Activated CD8-positive, alpha-beta T cell treated with anti-CD3 and anti-CD28 coated beads, Interleukin-2, amount 10 ng/mL, durations not matched to agents 7 days and 5 days (primary cell): ENCODE measurements at places on chromosomes 16 and 17. TPM values are rescaled to one million over a fixed set of nuclear protein-coding genes. Genes with fewer than 3 reads are reported as not detected.

Gene IGF2BP1
- not detected for total RNA-seq

Gene RDM1
- total RNA-seq = 14.4 TPM

Gene TNFRSF13B
- not detected for total RNA-seq

Gene ZNF287
- total RNA-seq = 5.7 TPM

Gene LGALS9B
- 0.45 TPM for total RNA-seq

Gene TNFSF13
- 9.0 TPM for total RNA-seq

Gene KRTAP4-4
- not detected for total RNA-seq

Gene ZNF830
- 22.1 TPM for total RNA-seq

DNA sequence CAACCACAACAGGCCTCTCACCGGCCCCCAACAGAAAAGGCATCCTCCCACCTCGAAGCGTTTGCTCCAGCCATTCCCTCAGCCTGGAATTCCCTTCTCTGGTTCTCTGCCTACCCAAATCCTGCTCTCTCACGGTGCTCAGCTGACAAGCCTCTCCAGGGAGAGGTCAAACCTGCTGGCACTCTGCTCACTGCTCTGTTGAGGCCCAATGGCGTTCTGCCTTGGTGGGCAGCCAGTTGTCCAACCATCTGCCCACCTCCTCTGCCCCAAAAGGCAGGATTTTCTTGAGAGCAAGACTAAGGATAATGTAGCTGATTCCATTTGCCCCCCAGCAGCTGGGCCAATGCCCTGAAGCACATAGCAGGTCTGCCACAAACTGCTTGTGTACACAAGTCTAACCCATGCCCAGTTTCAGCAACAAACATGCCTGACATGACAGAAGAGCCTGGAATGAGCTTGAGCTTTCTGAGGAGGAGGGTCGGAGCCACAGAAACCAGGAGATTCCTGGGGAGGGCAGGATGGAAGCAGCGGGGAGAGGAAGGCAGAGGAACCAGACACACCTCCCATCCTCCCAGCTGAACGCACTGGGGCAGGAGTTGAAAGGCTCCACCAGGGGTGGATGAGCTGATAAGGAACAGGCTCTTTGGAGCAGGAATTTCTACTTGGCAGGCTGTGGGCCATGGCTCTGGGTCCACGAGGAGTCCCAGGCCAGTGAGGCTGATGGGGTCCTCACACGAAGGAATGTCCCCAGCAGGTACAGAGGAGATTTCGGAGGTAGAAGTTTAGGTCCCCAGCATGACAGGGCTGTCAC is 23.9 kb downstream of the ARHGAP27 start:
- H3K4me1 ChIP-seq = peaks cover 56% of the 10 kb centered on the region
- H3K4me3 ChIP-seq = peak overlapping the region; percentile 99
- H3K36me3 ChIP-seq = peaks cover 45% of the 10 kb centered on the region
- H3K27ac ChIP-seq = peak overlapping the region; percentile 98

DNA sequence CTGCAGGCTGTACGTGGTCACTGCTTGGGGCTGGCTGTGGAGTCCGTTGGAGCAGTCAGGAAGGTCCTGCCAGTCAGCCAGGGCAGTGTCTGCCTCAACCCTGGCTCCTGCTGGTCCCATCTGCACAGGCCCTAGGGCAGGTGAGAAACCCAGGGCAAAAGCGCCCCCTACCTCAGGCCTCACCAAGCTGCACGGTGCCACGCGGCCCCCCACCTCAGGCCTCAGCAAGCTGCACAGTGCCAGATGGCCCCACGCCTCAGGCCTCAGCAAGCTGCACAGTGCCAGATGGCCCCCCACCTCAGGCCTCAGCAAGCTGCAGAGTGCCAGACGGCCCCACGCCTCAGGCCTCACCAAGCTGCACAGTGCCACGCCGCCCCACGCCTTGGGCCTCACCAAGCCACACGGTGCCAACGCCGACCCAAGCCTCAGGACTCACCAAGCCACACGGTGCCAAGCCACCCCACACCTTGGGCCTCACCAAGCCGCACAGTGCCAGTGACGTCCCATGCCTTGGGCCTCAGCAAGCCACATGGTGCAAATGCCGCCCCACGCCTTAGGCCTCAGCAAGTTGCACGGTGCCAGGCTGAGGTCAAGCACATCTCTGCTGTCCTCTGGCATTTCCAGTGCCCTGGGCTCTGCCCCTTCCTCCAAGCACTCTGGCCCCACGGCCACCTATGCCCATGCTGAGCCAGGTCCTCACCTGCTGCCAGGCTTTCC is 5.5 kb downstream of the TMEM204 start:
- no peaks in the 10 kb centered on the region for H3K27me3 ChIP-seq
- H3K4me1 ChIP-seq = peaks cover 68% of the 10 kb centered on the region
- peak overlapping the region; percentile 83 for H3K27ac ChIP-seq
- H3K36me3 ChIP-seq = peaks cover 70% of the 10 kb centered on the region
- peak; percentile 49 for DNase-seq
- peak overlapping the region; percentile 90 for H3K4me3 ChIP-seq

GRCh38 chr16:6642271-6642670 is 690.4 kb upstream of the RBFOX1 start:
- DNase-seq = no peak
- H3K4me1 ChIP-seq = no peaks in the 10 kb centered on the region
- no peak overlapping the region for H3K27ac ChIP-seq
- no peaks in the 10 kb centered on the region for H3K36me3 ChIP-seq

DNA sequence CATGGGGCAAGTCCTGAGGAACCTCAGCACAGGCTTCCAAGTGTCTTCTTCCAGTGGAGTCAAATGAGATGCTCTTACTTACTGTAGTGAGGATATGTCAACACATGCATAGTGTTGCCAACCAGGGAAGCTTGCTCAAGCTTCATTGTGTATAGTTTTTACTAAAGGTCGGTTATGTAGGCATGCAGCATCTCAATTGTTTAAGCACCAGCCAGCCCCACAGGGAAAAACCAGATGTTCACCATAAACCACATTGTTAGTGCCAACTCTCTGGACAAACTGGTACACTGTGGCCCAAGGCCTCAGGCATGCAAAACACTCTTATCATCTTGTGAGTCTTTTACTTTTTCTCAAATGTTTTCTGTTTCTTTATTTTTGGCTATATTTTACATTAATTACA is 152.1 kb downstream of the PHKB start:
- H3K27ac ChIP-seq = no peak overlapping the region
- no peak overlapping the region for H3K4me3 ChIP-seq
- DNase-seq = no peak

GRCh38 chr17:56754523-56755208 is 79.1 kb downstream of the C17orf67 start:
- H3K27me3 ChIP-seq = no peaks in the 10 kb centered on the region
- peaks cover 14% of the 10 kb centered on the region for H3K4me1 ChIP-seq
- DNase-seq = peak; percentile 33

DNA sequence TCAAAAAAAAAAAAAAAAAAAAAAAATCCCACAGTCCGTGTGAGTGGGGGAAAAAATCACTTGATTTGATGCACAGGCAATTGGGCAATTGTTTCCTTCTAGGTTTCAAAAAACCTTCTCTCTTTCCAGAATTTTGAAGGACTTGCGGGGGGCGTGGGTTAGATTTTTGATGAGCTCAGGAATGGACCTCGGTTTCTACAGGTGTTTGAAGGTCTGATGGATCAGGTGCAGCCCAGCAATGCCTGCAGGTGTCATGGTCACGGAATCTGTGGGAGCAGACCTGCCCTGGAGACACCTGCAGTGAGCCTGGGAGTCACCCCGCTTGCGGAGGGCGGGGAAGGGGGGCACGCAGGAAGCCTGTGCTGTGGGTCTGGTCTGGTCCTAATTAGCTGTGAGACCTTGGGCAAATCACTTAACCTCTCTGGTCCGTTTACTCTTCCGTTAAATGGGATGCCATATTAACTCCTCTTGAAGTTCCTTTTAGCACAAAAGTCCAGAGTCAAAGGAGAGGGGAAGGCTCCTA is 174.2 kb downstream of the IRF8 start:
- H3K36me3 ChIP-seq = no peaks in the 10 kb centered on the region
- peaks cover 7% of the 10 kb centered on the region for H3K27me3 ChIP-seq
- H3K27ac ChIP-seq = no peak overlapping the region
- H3K4me3 ChIP-seq = no peak overlapping the region

GRCh38 chr17:59401725-59402124 is 70.3 kb downstream of the YPEL2 start:
- H3K4me1 ChIP-seq = peaks cover 5% of the 10 kb centered on the region
- H3K27ac ChIP-seq = no peak overlapping the region
- DNase-seq = no peak
- no peaks in the 10 kb centered on the region for H3K27me3 ChIP-seq
- H3K4me3 ChIP-seq = no peak overlapping the region
- H3K36me3 ChIP-seq = peaks cover 17% of the 10 kb centered on the region

- no peaks in the 10 kb centered on the region for H3K4me1 ChIP-seq
- no peaks in the 10 kb centered on the region for H3K27me3 ChIP-seq
- no peak for DNase-seq
Observed at GRCh38 chr17:61489719-61490490, 37.7 kb downstream of the TBX4 start.

- no peak for DNase-seq
- no peak overlapping the region for H3K4me3 ChIP-seq
- H3K27ac ChIP-seq = no peak overlapping the region
- no peaks in the 10 kb centered on the region for H3K4me1 ChIP-seq
- H3K36me3 ChIP-seq = no peaks in the 10 kb centered on the region
Observed at GRCh38 chr17:56577190-56577842, 16.2 kb upstream of the NOG start.

GRCh38 chr16:73371584-73372319 is 323.8 kb upstream of the ZFHX3 start:
- H3K4me1 ChIP-seq = no peaks in the 10 kb centered on the region
- no peak overlapping the region for H3K4me3 ChIP-seq
- H3K27me3 ChIP-seq = no peaks in the 10 kb centered on the region
- no peak overlapping the region for H3K27ac ChIP-seq
- no peak for DNase-seq

DNA sequence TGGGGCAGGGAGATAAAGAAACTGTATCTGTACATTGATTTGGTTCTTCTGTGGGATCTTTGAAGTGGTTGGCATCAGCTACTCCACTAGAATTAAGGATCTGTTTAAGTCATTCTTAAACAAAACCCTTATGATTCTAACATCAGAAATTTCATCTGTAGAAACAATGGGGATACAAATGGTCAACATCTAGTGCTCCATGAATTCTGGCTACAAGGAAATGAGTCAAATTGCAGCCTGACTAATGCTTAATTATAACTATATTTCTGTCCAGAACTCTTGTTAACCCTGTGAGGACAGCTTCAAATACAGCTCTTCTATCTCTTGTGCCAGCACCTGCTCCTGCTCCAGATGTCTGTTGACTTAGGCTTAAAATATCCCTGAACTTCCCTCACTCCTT is 13.9 kb upstream of the GINS3 start:
- H3K27me3 ChIP-seq = peaks cover 27% of the 10 kb centered on the region
- H3K4me3 ChIP-seq = no peak overlapping the region
- H3K4me1 ChIP-seq = no peaks in the 10 kb centered on the region
- no peak for DNase-seq

DNA sequence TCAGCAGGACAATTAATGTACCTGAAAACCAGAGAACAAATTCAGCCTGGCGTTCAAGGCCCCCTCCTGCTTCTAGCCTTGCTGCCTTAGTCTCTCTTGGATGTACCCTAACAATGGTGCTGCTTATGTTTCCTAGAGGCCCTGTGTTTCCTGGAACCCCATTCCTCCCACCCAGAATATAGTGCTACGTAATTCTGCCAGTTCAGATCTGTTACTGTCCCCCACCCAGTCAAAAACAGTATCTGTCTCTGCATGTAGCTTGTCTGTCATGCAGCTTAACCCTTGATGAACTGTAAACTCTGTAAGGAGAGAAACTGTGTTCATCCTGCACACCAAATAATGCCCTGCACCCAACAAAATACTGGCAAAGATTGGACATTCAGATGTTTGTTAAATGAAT is 6.8 kb downstream of the MRTFB start:
- H3K27ac ChIP-seq = no peak overlapping the region
- H3K4me1 ChIP-seq = no peaks in the 10 kb centered on the region
- H3K27me3 ChIP-seq = no peaks in the 10 kb centered on the region

GRCh38 chr17:78134899-78135385 is 4.4 kb downstream of the TMC8 start:
- peak; percentile 19 for DNase-seq
- H3K4me3 ChIP-seq = peak overlapping the region; percentile 34
- H3K27ac ChIP-seq = no peak overlapping the region
- H3K36me3 ChIP-seq = peaks cover 80% of the 10 kb centered on the region

- no peaks in the 10 kb centered on the region for H3K27me3 ChIP-seq
- H3K27ac ChIP-seq = no peak overlapping the region
- H3K4me3 ChIP-seq = no peak overlapping the region
- no peaks in the 10 kb centered on the region for H3K4me1 ChIP-seq
Observed at GRCh38 chr16:78230832-78231231, 131.4 kb downstream of the WWOX start.

- no peak for DNase-seq
- H3K4me1 ChIP-seq = peaks cover 22% of the 10 kb centered on the region
- H3K36me3 ChIP-seq = no peaks in the 10 kb centered on the region
- no peak overlapping the region for H3K4me3 ChIP-seq
- H3K27me3 ChIP-seq = no peaks in the 10 kb centered on the region
Observed at GRCh38 chr17:50173335-50173941, 7.6 kb downstream of the SGCA start.

GRCh38 chr16:58458606-58459343 is 41.2 kb upstream of the NDRG4 start:
- H3K36me3 ChIP-seq = no peaks in the 10 kb centered on the region
- no peak for DNase-seq
- no peak overlapping the region for H3K27ac ChIP-seq
- peaks cover 4% of the 10 kb centered on the region for H3K4me1 ChIP-seq
- H3K27me3 ChIP-seq = peaks cover 37% of the 10 kb centered on the region

DNA sequence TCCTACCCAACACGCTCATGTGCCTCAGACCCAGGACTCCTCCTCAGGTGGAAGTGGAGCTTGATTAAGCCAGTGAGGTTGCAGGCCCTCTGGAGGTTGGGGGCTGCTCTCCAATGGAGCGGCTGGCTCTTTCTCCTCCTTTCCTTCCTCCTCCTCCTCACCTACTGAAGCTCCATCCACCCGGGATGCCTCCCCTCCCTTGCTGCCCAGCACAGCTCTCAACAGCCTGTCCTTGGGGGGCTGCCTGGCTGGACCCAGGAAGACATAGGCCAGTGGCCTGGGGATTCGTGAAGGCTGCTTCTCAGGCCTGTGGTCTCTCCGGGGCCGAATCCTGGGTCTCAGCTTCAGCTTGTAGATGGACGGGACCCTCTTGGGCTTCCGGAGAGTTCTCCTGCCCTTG is 8.2 kb downstream of the GAS2L2 start:
- H3K4me1 ChIP-seq = peaks cover 10% of the 10 kb centered on the region
- no peak for DNase-seq
- H3K36me3 ChIP-seq = no peaks in the 10 kb centered on the region
- no peak overlapping the region for H3K4me3 ChIP-seq

DNA sequence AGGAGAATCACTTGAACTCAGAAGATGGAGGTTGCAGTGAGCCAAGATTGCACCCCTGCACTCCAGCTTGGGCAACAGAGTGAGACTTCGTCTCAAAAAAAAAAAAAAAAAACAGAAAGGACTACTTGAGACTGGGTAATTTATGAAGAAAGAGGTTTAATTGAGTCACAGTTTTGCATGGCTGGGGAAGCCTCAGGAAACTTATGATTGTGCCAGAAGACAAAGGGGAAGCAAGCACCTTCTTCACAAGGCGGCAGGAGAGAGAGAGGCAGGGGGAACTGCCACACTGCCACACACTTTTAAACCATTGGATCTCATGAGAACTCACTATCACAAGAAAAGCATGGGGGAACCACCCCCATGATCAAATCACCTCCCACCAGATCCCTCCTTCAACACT is 9.0 kb upstream of the MILR1 start:
- H3K4me3 ChIP-seq = no peak overlapping the region
- peaks cover 28% of the 10 kb centered on the region for H3K36me3 ChIP-seq
- DNase-seq = no peak
- no peak overlapping the region for H3K27ac ChIP-seq
